Stimulated activated CD4-positive, alpha-beta T cell treated with anti-CD3 and anti-CD28 coated beads, TNF-alpha, amount 100 ng/mL, for 48 hours (primary cell): ENCODE measurements at places on chromosomes 1 and 21.

DNA sequence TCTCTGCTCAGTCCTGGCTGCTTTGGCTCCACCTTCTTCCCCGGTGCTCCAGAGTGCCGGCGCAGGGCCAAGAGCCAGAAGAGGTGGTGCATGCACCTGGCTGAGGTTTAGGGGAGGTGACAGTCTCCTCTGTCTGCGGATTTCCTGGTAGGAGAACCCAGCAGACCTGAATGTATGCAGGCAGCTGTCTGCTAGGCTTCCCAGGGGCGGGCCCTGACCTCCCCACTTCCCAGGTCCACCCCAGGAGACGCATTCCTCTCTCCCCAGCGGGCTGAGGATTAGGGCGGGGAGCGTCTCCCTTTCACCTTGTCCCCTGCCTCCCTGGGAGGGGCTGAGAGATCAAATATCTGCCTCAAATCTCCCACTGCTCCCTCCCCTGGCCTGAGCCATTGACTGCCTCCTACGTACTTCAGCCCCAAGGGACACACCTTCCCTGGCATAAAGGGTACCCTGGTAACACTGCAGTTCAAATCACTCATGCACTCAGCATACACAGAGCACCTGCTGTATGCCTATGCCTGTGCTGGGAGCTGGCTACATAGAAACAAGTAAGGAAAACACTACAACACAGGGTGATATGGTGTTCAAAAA is 27.5 kb downstream of the DMBX1 start:
- no peak for DNase-seq

- no peak for DNase-seq
Measured at GRCh38 chr1:11848373-11848700, 754 bp upstream of the NPPA start.

GRCh38 chr1:180258290-180258689 is 28.2 kb downstream of the LHX4 start:
- DNase-seq = no peak

DNA sequence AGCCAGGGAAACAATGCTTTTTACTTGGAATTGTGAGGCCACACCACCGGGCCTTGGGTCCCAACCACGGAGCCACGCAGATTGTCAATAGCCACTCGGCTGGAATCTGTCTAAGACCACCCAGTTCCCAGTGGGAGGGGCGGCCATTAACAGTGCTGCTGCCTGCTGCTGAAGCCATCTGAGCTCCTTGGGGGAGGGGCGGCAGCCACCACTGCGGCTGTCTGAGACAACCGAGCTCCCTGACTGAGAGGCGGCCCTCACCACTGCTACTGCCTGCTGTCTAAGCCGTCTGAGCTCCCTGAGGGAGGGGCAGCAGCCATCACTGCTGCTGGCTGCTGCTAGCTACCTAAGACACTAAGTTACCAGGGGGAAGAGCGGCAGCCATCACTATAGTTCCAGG is 64.3 kb downstream of the DMRTA2 start:
- DNase-seq = no peak

- no peak for DNase-seq
Measured at GRCh38 chr1:116291024-116291423, 82.0 kb upstream of the ATP1A1 start.

- no peak for DNase-seq
Measured at GRCh38 chr1:93608187-93609109, 73.2 kb downstream of the BCAR3 start.

GRCh38 chr1:6950001-6950765 is 164.9 kb downstream of the CAMTA1 start:
- no peak for DNase-seq

DNA sequence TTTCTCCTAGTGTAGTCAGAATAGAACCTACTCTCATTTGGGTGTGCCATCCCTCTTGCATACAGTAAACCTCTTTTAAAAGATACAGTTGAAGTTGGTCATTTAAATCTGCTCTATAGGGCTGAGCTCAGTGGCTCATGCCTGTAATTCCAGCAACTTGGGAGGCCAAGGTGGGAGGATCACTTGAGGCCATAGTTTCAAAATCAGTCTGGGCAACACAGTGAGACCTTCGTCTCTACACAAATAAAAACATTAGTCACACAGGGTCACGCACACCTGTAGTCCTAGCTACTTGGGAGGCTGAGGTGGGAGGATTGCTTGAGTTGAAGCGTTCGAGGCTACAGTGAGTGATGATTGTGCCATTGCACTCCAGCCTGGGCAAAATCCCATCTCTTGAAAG is 183.8 kb downstream of the LHX8 start:
- DNase-seq = no peak

- DNase-seq = no peak
Measured at GRCh38 chr1:182133181-182133580, 71.7 kb upstream of the ZNF648 start.

DNA sequence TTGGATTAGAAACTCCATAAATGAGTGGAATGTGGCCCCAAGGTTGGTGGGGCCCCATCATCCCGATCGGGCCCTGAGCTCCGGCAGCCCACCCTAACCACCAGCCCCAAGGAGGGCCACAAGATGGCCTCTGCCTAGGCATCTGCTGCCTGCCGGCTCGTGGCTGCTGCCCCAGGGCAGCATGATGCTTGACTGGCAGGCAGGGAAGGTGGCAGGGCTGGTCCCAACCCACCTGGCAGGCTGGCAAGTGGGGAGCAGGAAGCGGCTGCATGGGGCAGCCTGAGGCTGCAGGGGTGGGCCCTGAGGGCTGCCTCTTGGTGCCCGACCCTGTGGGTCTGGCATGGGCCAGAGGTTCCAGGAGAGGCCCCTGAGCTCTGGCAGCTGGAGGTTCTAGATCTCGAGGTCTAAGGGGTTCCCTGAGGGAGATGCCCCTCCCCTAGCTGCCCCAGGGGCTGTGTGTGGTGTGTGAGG is 760 bp upstream of the GJC2 start:
- DNase-seq = no peak

- DNase-seq = no peak
Measured at GRCh38 chr1:201050515-201051277, 27.2 kb upstream of the KIF21B start.

- DNase-seq = no peak
Measured at GRCh38 chr1:3248155-3249141, 179.4 kb downstream of the PRDM16 start.

GRCh38 chr1:47703981-47704596 is 266.2 kb downstream of the FOXD2 start:
- DNase-seq = no peak

DNA sequence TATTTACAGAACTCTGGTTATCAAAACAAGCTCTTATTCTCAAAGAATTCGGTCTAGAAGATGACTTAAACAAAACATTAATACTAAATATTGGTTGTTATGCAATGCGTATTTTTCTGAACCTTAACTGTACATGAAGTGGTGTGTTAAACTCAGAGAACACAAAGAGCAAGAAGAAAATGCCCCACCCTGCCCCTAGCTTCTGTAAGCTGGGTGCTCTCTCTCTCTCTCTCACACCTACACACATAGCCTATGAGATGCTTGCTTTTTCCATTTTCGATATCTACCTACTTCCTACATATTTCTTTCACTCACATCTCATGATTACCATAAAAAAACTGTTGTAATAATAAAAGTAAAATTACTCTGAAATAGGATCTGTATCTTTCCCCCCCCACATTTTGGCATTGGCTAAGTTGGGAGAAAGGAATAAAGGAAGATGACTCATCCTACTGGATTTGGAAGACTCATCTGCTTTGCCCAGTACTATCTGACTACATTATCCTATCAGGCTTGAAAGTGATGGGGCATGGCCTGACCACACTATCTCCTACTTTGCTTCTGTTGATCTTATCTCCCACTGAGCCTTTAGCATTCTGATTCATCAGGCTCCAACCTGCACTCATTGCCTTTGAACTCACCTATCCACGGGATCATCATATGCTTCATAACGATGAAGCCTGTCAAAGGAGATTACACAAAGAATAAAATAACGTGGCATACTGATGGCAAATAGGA is 2.9 kb downstream of the CRYZ start:
- DNase-seq = no peak

- DNase-seq = no peak
Measured at GRCh38 chr1:100308777-100309176, 42.8 kb downstream of the RTCA start.

- DNase-seq = no peak
Measured at GRCh38 chr1:97433094-97433823, 487.6 kb downstream of the DPYD start.

DNA sequence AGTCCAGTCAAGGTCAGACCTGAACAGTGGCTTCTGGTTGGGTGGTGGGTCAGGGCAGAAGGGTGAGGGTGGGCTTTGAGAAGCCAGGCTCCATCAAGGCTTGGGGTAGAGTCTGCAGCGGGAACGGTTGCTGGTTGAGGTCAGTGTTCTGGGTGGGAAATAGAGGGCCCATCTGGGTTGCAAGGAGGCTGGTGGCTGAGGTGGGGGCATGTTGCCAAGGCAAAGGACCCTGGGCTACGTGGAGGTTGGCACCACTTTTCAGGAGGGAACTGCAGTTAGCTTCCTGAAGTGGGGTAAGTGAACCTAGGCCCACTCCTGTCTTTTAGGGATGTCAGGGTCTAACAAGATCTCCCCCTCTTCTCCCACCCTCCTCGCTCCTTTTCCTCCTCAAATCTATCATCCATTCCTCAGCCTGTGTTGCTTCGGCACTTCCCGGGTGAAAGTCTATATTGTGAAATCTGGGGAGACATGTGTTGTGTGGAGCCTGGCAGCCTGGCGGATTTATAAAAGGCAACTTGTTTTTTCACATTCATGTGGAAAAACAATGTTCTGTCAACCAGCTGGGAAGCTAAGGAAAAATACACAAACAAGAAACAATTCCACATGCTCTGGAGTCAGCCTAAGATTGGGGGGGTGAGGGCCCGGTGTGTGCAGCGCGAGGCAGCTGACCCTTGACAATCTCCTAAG is 1.5 kb downstream of the IL22RA1 start:
- DNase-seq = no peak

GRCh38 chr1:153976819-153977249 is 640 bp downstream of the JTB start:
- DNase-seq = no peak

- no peak for DNase-seq
Measured at GRCh38 chr1:9281071-9281827, 11.4 kb upstream of the SPSB1 start.

GRCh38 chr1:228045871-228046270 is 36.6 kb upstream of the ARF1 start:
- no peak for DNase-seq

DNA sequence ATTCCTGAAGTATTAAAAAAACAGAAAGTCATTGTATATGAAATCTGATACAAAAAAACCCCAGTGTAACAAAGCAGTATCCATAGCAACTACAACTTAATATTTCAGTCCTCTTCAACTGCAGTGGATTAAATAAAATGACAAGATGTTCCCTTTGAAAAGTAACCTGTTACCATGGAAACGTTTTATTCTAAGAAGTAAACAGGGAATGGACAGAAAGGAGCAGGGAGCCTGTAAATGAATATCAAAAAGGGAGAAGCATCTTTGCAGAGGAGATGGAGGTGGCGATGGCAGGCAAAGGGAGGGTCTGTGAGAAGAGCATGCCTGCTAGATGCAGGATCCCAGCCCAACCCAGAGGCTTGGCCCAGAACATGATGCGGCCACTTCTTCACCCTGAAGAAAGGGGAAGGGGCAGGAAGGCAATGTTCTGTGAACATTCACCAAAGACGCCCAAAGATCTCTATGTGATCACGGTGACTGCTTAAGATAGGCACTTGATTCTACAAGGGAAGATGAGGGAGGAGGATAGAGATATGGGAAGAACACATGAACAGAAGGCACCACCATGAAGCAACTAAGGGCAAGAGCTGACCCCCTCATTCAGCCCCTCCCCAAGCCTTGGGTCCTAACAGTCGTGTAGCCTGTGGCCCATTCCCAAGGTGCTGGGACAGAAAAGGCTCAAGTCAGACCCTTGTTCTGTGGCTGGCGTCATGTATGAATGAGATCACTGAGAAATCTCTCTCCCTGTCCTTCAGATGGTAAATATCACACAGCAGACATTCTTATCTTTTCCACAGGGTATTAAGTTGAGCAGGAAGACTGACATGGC is 200.0 kb downstream of the SLC45A1 start:
- DNase-seq = no peak

DNA sequence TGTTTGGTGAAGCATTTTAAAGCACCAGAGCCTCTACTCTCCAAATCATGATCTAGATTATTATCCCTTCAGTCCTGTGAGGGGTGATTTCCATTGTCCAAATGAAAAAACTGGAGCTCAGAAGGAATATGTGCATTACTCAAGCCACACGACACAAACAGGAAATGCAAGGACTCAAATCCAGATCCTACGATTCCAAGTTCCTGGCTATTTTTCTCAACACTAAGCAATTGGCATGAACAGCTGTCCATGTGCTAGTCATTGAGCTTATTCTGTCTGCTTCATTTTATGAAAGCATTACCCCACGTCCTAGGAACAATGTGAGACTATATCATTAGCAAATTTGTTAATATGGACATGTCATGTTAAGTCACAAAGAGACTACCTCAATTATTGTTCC is 273.1 kb upstream of the LYPLAL1 start:
- DNase-seq = no peak

DNA sequence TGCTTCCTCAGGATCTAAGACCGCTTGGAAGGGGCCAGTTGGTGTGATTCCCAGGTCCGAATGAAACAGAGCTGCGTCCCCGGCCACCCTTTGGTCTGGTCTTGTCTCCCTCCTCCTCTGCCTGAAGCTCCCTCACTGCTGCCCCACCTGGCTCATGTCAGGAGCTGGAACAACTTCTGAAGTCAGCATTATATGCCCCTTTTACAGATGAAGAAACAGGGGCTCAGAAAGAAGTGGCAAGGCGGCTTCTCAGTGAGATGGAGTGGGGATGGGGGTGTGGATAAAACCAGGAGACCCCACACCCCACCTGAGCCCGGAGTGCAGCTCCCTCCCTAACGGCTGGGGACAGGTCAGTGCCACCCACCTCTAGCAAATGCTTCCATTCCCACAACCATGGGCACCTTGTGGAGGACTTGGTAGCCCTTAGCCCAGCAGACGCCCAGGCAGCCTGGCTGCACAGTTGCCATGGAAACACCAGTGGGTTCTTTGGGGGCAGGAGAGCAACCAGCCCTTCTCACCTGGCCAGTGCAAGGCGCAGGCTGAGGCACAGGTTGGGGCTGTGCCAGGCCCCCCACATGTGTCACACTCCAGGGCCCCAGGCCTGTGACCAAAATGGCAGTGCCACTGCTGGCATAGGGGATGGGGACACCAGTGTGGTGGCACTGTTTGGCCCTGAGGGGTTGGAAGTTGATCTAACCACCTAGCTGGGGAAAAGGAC is 31.9 kb upstream of the ECE1 start:
- no peak for DNase-seq

- no peak for DNase-seq
Measured at GRCh38 chr1:187471555-187471954, 642.8 kb downstream of the PLA2G4A start.
